ENCODE measurements at places on chromosomes 1 and 21.

DNA sequence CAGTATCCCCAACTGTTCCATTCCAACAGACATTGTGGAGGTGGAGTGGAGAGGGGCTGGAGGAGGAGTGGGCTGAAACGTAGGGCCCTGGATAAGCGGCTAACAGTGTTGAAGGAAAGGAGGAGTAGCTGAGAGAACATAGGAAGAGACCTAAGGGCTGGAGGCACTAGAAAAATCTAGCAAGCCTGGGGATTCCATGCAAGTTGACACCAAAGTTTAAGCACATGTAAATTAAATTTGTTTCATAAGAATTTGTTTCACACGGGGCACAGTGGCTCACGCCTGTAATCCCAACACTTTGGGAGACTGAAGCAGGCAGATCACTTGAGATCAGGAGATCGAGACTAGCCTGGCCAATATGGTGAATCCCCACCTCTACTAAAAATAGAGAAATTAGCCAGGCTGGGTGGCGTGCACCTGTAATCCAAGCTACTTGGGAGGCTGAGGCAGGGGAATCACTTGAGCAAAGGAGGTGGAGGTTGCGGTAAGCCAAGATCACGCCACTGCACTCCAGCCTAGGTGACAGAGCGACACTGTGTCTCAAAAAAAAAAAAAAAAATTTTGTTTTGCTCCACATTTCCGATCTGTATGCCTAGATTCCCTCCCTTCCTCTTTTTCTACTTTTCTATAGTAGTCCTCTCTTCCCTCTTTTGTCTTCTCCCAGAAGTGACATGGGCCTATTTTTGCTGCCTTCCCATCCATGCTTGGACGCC, 530 bp upstream of the CD244 start:
- no peak for DNase-seq

DNA sequence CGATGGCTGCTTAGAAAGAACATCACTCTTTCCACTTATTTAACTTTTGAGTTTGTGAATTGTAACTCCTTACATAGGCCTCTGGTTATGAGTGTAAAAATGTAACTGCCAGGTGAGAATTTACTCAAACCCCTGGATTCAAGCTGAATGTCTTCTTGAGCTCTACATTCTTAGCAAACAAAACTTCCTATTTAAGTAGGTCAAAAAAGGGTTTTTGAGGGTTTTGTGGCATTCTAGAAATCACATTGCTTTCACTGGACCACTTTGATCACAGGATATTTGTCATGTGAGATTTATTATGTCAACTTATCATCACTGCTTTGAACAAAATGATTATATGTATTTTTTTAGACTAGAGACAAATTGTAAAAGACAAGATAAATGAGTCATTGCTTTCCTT, 5.7 kb downstream of the IL23R start:
- DNase-seq, result no peak

DNA sequence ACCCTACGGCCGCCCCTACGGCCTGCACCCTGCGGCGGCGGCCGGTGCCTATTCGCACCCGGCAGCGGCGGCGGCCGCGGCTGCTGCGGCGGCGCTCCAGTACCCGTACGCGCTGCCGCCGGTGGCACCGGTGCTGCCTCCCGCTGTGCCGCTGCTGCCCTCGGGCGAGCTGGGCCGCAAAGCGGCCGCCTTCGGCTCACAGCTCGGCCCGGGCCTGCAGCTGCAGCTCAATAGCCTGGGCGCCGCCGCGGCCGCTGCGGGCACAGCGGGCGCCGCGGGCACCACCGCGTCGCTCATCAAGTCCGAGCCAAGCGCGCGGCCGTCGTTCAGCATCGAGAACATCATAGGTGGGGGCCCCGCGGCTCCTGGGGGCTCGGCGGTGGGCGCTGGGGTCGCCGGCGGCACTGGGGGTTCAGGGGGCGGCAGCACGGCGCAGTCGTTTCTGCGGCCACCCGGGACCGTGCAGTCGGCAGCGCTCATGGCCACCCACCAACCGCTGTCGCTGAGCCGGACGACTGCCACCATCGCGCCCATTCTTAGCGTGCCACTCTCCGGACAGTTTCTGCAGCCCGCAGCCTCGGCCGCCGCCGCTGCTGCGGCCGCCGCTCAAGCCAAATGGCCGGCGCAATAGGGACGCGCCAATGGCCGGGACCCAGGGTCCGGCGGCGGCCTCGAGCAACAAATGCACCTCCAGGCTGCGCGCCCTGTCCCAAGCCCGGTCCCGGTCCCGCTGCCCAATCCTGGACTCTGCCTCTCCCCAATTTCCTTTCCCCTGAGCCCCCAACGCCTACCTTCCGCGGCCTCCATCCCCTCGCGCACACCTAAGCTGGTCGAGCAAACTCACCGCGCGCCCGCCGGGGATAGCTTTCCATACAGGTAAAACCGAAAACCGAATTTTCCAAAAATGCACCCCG, 1.8 kb downstream of the FOXD3 start:
- no peak for DNase-seq

GRCh38 chr1:159786465-159786864, 5.7 kb downstream of the DUSP23 start:
- no peak for DNase-seq

DNA sequence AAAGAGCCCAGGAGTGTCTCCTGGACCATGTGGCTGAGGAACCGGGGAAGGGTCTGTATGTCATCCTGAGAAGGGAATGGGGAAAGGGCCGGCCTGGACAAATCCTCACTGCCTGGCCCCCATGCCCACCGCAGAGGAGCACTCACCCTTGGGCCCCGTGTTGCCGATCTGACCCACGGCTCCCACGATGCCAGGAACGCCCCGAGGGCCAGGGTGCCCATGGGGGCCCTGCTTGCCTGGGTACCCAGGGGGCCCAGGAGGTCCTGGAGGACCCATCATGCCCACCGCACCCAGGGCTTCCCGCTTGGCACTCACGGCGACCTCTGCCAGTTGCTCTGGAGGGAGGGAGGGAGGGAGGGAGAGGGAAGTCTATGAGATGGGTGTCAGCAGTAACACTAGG, 14.6 kb downstream of the COL9A2 start:
- DNase-seq, result no peak

GRCh38 chr21:25822981-25823380, 88.2 kb downstream of the GABPA start:
- DNase-seq, result no peak

GRCh38 chr1:154431586-154432373, 26.6 kb downstream of the IL6R start:
- no peak for DNase-seq

GRCh38 chr1:232596666-232597303, 33.1 kb downstream of the SIPA1L2 start:
- DNase-seq, result no peak

GRCh38 chr1:46113948-46114347, 18.5 kb downstream of the PIK3R3 start:
- DNase-seq, result peak; percentile 15

DNA sequence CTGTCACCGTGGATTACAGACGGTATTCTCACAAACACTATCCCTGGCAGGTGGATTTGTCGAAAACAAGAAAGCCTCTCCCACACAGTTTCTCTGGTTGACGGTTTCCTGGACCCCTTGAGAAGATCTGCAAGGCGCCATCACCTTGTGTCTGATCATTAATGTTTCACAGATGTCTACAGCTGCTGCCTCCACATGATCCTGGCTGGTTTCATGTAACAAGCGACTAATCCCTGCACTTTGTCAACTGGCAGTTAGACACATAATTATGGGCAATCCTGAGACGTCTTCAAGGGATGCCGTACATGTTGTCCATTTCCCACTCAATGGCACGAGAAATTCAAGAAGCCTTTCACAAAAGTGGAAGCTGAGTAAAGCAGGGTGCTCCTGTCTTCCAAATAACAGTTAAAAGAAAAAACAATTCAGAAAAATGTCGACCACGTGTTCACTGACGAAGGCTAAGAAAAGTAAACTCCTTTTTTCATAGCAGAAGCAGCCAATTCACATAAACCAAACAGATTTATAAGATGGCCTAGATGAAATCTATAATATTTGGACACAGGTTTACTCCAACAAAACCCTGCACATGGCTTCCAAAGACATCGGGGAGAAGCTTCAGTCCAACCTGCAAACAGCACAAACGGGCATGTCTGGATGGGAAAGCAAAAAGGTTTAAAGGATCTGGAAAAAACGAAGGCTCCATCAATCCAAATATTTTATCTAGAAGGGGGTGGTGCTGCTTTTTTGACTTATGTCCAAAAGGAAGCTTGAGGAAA, 52.2 kb downstream of the CAPZB start:
- no peak for DNase-seq

- DNase-seq, result no peak
Measured at GRCh38 chr1:46539972-46540371, 11.5 kb downstream of the KNCN start.

Measured in T47D (cell line).